ENCODE measurements at places on chromosomes 6 and 20.

- no peak for DNase-seq
These were observed 34.2 kb downstream of the CEP162 start for GRCh38 chr6:84193114-84193708.

GRCh38 chr20:21016751-21017150 is 89.4 kb downstream of the LINC00237 start:
- DNase-seq = no peak

DNA sequence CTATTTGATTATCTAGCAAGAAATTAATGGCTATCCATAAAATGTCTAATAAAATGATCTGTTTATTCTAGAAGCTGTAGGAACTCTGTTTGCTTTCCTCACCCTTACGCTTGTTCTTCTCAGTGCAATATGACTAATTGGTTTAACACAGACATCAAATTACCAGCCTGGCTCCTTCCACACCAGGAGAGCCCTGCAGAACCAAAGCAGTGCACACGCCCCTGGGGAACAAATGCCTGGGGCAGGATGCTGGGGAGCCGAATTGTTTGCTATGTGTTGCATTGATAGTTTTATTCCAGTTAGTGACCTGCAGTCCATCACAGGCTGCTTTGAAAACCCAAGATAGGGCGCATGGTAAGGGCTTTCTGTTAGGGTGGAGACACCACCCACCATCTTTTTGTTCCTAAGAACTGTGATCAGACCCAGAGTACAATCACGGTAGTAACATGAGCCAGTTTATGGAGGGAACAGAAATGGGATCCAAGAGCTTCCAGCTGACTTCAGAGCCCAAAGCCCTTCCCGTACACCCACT is 126.4 kb upstream of the CD93 start:
- DNase-seq = no peak

DNA sequence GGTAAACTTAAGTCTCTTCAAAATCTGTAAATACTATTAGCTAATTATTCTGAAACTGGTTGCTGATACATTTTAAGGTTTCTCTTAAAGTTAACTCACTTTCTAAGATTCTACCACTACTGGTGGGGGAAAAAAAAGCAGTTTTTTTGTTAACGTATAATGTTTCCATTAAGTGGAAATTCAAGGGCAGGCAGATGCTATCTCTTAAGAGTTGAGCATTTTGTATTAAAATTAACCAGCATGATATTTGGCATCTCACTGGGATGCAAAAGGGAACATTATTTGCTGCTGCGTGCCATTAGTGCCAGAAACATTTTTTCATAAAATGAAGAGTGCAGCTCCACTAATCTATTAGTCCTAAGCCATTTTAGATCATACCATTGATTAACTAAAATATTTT is 246.2 kb downstream of the PRKN start:
- no peak for DNase-seq

DNA sequence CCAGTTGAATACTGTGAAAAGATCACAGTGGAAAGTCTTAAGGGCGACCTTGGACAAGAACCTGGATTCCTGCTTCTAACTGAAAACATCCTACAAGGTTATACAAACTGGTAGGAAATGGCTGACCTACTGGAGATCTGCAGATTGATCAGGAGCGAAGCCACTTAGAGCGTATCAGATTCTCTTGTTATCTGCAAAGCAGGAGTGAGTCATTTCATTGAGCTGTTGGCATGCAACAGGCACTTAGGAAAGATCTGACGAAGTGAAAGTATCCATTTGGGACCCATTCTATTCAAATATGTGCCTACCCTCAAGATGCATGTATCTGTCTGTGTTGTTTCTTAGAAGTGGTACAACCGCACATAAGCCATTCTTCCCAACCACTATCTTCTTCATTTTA is 131.2 kb upstream of the RIN2 start:
- no peak for DNase-seq

GRCh38 chr6:154885214-154885613 is 109.9 kb upstream of the TIAM2 start:
- DNase-seq = no peak

DNA sequence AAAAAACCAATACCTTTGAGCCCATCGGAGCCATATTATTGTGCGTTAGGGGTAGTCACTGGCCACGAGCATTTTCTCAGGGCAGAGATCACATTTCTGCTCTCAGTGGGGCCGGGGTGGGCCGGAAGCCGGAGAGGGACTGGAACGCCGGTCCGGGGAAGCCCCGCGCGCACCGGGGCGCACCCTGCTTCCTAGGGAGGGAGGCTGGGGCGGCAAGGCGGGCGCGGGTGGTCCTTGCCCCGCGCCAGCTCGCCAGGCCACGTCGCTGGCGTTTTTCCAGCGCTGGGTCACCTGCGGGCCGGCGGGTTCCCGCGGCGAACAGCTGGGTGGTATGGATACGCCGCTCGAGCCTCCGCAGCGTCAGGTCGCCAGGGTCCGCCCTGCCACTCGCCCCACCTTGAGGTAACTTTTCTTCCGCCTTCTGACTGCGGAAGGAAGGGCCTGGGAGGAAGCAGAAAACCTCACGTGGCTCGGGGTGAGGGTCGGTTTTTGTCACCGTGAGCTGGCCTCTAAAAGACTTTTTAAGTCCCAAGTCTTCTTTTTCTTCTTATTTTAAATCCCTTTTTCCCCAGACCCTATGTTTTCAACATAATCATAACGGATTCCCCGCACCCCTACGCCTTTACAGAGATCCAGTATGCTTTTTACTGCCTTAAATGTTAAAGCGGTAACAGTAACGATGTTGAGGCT is 2.7 kb upstream of the EEF1A1 start:
- peak; percentile 60 for DNase-seq

GRCh38 chr6:79570129-79571029 is 33.1 kb upstream of the LCA5 start:
- DNase-seq = peak; percentile 82
